Activated T-helper 9 cell treated with anti-CD3 and anti-CD28 coated beads, Interleukin-2, amount 50 U/mL, for 16 hours (primary cell): ENCODE measurements at places on chromosomes 5 and 9.

DNA sequence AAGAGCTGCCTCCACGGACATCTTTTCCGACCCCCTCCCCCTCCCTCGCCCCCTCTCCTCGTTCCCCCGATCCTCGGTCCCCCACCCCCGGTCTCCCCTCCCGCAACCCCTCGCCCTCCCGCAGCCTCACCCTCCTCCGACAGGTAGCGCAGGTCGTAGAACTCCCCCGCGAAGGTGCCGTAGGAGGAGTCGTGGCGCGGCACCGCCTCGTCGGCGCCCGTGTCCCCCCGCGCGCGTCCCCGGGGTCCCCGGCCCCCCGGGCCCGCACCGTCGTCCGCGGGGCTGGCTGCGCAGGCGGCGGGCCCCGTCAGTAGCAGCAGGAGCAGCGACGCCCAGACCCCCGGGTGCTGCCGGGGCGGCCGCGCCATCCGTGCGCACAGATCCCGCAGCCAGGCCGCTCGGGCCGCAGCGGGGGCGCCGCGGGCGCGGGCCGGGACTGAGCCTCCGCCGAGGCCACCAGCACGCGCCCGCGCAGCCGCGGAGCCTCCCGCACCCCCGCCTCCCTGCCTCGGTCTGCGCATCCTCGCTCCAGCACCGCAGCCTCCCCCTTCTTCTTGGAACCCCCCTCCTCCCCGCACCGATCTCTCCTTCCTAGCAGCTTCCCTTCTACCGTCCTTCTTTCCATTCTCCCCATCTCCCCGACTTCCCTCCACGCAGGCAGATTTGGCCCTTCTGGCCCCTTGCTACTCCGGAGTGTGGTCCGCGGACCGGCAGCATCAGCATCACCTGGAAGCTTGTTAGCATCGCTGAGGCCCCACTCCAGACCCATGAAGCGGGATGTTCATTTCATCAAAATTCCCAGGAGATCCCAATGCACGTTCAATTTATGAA lies at the start of gene FRRS1L:
TSS of gene FRRS1L (minus strand) at position 479 of the 831 bp plus-strand sequence. CDS start at position 368, 111 bp downstream.
- no peak for DNase-seq

DNA sequence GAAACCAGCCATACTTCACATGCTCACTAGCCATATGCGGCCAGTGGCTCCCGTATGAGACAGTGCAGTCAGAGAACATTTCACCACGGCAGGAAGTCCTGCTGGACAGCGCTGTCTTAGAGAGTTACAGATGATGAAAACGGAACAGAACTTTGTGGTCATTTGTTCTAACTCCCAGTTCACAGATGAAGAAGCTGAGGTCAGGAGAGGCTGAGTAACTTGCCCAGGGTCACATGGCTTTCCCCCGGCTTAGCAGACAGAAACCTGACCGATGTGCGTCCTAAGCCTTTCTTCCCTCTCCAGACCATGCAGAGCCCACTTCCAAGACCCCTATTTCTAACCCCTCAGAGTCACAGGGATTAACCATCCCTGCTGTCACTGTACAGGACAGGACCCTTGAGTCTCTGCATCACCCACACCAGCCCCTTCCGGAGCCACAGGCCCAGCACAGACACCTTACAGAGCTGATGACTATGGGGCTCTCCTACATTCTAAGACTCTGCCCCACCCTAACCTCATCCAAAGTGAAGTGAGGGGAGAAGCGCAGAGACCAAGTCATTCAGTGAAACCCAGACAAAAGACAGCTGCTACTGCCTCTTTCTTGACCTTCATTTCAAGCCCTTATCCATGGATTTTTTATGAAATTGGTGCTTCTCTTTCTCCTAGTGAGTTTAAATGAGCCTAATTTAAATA lies 86.9 kb downstream of the PTPN3 start:
- no peak for DNase-seq

GRCh38 chr5:178238711-178239592 lies 6.3 kb upstream of the PHYKPL start:
- DNase-seq: no peak

DNA sequence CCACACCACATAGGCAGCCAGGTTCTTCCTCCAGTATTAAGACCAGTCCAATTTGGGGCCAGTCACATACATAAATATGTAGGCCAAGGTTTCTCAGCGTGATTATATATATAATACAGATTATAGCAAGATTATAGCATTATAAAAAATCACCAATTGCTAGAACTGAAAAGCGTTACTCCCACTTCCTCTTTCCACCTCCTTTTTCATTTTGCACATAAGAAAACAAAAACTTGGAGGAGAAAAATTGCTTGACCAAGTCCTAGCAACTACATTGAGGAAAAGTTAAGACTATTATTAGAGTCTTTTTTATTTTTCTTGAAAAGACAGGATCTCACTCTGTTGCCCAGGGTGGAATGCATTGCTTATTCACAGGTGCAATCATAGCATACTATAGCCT lies 262.7 kb upstream of the KCNN2 start:
- DNase-seq: no peak

DNA sequence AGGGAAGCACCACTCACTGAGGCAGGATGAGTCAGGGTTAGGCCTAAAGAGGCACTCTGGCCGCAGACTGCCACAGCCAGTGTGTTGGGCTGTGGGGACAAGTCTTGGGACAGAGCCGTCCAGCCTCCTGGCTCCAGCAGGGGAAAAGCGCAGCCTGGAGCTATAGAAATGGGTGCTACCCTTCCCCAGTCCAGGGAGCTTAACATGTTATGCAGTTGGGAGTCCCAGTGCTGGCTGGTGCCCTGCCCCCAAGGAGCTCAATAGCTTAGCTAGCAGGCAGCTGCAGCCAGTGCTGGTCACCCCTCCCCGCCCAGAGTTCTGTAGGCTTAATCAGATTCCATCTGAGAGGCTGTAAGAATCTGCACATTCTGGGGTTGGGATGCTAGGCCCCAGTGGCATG lies 399.6 kb upstream of the TUSC1 start:
- no peak for DNase-seq

DNA sequence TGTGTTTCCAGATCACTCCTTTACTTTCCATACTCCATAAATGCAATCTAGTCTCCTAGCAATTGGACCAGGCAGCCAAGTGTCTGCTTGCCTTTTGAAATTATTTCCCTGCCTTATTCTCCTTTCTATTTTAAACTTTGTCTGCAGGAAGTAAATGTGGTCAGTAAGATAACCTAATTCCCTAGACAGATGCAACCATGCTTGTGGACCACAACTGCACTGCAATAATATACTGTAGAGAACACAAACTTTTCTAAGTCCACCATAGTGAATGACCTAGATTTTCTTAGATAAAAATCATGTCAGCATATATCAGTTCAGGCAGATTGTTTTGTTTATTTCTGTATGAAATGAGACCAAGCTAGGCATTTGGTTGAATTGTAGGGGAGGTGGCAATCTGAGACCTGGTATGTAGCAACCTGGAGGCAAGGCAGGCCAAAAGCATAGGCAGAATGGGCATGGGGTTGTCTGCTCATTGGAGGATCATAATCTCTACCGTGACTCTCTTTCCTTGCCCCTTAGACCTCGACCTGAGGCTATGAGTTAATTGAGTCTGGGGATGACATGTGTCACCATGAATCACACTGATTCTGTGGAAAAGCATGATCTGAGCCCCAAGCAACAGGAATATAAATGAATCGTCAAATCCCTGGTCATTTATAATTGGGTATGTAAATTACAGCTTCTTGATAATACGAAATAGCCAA lies 20.7 kb downstream of the ACTL7B start:
- no peak for DNase-seq

GRCh38 chr5:1002836-1003235 lies 5.8 kb upstream of the NKD2 start:
- DNase-seq: no peak

DNA sequence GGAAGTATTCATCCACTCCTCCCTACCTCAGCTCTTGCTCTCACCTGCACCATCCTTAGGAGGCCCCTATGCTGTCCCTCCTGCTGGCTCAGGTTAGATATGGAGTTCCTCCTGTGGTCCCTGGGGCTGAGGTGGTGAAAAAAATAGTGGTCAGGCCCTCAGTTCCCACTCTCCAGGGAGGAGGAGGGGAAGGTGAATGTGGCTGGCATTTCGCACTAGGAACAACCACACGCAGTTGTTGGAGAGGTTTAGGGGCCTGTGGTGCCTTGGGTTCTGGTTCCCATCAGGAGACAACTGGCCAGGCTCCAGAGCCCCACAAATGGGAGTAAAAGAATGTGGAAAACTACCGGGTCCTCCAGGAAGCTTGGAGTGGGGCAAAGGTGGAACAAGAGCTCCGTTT lies 81.7 kb upstream of the HSPA9 start:
- no peak for DNase-seq

- DNase-seq: no peak
These were observed 61.8 kb downstream of the SMIM15 start for GRCh38 chr5:61100437-61100836.
